Hematopoietic multipotent progenitor cell treated with erythropoietin and hydrocortisone succinate and interleukin-3 and kit ligand, for 6 days (in vitro differentiated cells): ENCODE measurements at places on chromosomes 5 and 9.

GRCh38 chr5:150766251-150766650 lies 7.4 kb upstream of the DCTN4 start:
- peak; percentile 70 for DNase-seq

- no peak for DNase-seq
These were observed 30.6 kb upstream of the TTC1 start for GRCh38 chr5:159978358-159978757.

GRCh38 chr9:71131145-71131544 lies 9.7 kb upstream of the TRPM3 start:
- no peak for DNase-seq

GRCh38 chr9:127567730-127568617 lies 44.1 kb upstream of the STXBP1 start:
- peak; percentile 50 for DNase-seq

- DNase-seq: no peak
These were observed 63.9 kb downstream of the PPARGC1B start for GRCh38 chr5:149794041-149794440.

- DNase-seq: no peak
These were observed 48.9 kb upstream of the TTC23L start for GRCh38 chr5:34790069-34790468.

GRCh38 chr5:5409151-5409810 lies 13.2 kb upstream of the ICE1 start:
- DNase-seq: peak; percentile 15

DNA sequence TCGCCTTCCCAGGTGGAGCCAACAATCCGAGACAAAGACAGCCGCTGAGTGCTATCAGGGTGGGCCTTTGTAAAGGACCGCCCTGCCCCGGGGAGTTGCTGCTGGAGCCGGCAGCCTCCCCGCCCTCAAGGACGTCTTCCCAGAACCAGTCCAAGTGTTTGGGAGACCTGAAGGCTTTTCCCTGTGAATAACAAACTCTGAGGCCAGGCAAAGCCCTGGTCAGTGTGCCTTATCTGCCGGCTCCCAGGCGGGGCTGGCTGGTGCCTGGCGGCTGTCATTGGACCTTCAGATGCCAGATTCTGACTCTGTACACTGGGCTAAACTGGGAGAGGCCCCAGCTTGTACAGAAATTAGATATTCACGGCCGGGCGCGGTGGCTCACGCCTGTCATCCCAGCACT lies 2.1 kb downstream of the SLC9A3 start:
- DNase-seq: no peak

DNA sequence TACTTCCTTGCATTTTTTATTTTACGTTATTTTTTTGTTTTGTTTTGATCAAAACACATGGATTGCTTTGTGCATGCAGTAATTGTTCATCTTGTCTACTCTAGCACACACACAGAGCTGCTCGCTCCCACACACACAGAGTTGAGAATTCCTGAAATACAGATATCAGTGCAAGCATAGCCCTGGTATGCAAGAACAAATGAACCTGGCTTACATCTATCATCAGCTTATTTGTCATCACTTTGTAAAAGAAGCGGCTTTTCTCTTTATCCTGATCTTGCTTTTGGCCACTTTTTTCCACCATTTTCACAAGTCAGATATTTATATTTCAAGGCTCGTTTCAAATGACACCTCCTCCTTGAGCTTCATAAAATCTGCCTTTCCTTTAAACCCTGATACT lies 1435.7 kb downstream of the MAT2B start:
- DNase-seq: no peak

GRCh38 chr9:38432922-38433510 lies 8.8 kb upstream of the IGFBPL1 start:
- peak; percentile 70 for DNase-seq

DNA sequence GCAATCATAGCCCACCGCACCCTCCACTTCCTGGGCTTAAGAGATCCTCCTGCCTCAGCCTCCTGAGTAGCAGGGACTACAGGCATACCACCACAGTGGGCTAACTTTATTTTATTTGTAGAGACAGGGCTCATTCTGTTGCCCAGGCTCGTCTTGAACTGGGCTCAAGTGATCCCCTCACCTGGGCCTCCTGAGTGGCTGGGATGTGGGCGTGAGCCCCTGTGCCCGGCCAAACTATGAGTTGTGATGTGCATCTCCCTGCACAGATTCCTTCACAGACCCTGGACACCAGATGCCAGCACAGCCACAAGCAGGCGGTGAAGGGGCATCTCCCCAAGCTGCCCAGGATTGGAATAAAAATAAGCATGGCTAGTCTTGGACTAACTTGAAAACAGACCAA lies 244.9 kb upstream of the IRX1 start:
- DNase-seq: no peak

DNA sequence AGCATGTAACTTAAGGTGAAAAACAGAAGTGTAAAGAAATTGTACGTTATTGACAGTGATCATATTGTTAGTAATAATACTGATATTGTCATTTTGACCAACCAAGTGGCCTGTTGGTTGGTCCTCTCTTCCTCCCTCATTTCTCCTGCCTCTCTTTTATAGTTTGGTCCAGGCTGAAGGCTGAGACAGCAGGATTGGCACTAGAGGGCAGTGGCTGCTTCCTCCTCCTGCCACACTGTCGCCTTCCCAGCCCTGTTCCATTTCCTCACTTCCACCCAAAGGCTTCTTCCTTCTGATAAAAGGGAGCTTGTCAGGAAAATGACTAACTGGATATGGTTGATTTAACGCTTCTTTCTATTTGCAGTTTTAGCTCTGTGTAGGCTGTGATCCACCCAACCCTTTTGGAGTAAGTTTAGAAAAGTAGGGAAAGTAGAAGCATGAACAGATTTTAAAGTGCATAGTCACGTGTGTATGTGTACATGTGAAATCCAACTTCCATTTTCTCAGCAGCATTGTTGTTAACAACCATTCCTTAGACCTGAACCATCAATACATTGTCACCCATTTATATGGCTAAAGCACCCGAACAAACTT lies 35.6 kb downstream of the PTCD2 start:
- peak; percentile 16 for DNase-seq

DNA sequence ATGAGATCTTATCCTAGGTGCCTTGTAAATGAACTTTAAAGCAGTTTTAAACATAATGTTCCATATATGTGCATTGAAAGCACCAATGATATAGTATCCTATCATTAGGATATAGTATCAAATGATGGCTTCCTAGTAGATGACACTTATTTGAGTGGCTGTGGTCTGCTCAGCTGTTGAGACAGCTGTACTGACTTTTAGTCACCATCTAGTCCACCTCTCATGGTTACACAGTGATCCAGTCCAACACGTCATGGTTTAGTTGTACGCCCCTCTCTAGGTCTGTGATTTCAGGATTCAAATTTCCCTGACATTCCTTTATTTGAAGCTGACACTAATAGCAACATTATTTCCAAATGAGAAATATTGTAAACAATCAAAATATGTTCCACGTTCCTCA lies 127.3 kb upstream of the TUT7 start:
- DNase-seq: no peak

DNA sequence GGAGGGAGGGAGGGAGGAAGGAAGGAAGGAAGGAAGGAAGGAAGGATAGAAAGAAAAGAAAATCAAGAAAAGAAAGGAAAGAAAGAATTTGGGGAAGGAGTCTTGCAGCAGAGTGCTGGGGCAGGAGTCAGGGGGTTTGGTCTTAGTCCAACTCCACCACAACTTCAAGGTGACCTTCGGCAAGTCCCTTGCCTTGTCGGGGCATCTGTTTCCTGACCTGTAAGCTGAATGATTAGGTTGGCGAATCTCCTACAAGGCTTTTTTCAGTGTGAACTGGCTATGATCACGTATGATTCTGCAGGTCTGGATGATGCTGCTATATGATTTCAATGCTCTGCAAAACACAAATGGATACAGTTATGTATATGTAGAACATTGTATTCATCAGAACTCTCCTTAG lies 20.1 kb downstream of the SMIM23 start:
- no peak for DNase-seq

DNA sequence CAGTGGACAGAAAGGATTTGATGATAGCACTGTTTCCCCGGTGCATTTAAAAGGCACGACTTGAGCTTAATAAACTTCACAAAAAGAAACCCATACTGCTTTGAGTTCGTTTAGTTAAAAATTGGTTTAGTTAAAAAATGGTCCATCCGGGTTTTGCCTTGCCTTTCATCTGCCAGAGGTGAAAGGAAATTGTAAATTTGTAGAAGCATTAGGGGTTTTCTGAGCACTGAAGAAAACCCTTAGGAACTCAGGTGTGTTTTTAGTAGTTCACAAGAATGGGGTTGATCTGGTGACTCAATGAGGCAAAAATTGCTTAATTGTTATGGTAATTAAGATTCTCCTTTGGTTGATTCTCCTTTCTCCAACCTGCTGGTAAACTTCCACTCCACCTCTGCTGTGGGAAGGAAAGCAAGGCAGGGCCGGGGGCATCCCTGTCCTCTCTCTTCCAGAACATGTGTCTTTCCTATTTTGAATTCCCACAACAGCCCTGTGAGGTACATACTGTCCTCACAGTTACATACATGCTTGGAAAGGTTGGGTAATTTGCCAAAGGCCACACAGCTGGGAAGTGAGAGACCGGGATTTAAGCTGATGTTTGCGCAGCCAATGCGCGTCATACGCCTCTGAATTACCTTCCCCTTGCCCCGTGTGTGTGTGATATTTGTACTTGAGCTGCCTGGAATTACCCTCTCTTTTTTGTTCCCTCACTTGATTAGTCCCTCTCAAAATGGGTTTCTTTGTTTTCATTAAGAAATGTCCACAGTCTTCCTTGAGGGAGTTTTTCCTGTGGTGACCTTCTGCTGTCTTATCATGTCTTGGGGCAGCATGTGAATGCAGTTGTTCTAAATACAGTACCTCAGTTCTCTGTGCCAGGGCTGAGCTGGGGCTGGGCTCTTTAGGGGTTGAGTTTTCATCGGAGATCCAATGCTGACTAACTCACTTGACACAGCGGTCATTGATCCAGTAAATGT lies 94.4 kb downstream of the ARHGAP26 start:
- DNase-seq: no peak

DNA sequence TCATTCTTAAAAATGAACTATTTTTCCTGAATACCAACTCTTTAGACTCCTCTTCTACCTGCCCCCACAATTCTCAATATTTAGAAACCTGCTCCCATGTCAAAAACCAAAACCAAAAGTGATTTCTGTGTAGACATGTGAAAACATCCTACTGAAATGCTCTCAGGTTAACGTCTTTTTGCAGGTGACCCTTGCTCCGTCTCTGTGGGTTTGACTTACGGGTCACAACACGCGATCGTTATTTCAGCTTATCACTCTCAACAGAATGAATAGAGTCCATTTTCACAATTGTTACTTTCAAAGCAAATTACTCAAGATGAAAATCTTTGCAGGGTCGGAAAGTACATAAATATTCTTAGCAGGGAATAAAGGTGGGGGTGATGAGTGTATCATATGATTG lies 456.3 kb upstream of the SGCD start:
- no peak for DNase-seq

DNA sequence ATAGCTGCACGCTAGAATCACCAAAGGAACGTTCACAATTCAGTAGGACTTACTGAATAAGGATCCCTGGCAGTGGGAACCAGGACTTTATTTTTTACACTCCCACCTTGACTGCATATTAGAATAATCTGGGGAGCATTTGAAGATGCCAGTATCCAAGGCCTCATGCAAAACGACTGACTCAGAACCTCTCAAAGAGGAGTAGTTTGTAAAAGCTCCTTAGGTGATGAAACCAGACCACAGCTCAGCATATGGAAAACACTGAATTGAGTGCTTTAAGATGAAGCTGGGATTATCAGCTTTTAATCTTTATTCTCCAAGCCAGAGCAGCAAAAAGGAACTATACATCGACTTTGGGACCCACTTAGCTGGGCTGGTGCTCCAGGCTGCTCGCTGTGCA lies 288.3 kb downstream of the MLLT3 start:
- DNase-seq: no peak

- DNase-seq: no peak
These were observed 44.5 kb upstream of the ORM1 start for GRCh38 chr9:114278356-114278755.

DNA sequence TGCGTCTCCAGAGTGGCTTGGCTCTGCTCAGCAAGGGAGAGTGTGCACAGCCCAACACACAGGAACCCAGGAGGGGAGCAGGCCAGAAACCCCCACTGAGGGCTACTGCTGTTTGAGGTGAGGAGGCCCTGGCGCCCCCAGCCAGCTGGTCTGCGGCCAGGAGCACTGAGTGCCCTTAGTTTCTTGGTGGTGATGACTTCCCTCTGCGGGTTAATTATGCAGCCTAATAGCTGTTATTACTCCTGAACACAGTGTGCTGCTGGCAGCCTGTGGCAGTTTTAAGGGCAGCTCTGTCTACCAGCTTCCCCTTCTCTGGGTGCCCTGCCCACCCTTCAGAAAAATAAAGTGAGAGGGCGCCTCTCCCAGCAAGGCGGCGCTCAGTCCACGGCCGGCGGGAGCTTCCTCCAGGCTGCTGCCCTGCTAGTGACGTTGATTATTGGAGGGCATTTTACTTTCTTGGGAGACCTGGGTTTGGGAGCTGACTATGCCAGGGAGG lies 19.2 kb downstream of the GADD45G start:
- peak; percentile 52 for DNase-seq

DNA sequence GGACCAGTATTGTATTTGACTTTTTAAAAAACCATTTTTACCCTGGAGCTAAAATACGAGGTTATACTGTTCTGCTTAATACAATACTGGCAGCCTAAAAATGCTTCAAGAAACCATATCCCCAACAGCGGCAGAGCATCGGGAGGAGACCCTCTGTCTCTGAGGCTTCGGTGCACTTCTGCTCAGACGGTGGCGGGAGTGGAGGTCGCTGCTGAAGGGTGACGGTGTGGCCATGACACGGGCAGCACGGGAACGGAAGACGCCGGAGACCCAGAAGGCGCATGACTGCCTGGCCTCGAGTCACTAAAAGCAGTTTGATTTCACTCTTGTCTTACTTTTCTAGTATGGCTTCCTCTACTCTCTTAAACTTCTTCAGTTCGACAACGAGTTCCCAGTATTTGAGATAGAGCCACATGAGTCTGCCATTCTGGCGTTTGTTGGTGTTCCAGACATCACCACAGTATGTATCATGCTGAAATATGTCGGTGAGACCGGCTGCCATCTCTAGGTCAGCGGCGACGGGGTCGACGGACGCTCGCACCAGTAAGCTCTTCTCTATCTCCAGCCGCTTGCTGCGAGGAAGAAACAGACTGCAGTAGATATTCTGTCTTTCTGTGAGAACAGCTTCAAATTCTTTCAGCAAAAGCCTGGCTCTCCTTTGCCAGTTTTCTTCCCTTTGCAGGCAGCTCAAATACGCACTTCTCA lies 12.8 kb downstream of the CCDC127 start:
- DNase-seq: no peak

GRCh38 chr5:74873525-74874249 lies 7.5 kb upstream of the FAM169A start:
- DNase-seq: no peak

DNA sequence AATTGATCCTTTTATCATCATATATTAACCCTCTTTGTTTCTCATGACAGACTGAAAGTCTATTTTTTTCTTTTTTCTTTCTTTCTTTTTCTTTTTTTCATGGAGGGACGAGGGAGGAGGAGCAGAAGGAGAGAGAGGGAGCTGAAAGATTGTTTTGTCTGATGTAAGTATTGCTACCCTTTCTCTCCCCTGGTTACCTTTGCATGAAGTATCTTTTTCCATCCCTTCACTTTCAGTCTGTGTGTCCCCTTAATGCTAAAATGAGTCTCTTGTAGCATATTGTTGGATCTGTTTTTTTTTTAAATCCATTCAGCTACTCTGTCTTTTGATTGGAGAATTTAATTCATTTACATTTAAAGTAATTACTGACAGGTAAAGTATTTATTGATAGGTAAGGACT lies 27.5 kb upstream of the SERINC5 start:
- no peak for DNase-seq

GRCh38 chr9:103988821-103989220 lies 105.3 kb upstream of the SMC2 start:
- DNase-seq: no peak
